Activated T-cell treated with anti-CD3 and anti-CD28 coated beads, Interleukin-2, amount 50 U/mL, for 4 hours (primary cell): ENCODE measurements at places on chromosomes 12 and 14. TPM values are rescaled to one million over a fixed set of nuclear protein-coding genes. Genes with fewer than 3 reads are reported as not detected.

Gene PDZRN4
- total RNA-seq = not detected

DNA sequence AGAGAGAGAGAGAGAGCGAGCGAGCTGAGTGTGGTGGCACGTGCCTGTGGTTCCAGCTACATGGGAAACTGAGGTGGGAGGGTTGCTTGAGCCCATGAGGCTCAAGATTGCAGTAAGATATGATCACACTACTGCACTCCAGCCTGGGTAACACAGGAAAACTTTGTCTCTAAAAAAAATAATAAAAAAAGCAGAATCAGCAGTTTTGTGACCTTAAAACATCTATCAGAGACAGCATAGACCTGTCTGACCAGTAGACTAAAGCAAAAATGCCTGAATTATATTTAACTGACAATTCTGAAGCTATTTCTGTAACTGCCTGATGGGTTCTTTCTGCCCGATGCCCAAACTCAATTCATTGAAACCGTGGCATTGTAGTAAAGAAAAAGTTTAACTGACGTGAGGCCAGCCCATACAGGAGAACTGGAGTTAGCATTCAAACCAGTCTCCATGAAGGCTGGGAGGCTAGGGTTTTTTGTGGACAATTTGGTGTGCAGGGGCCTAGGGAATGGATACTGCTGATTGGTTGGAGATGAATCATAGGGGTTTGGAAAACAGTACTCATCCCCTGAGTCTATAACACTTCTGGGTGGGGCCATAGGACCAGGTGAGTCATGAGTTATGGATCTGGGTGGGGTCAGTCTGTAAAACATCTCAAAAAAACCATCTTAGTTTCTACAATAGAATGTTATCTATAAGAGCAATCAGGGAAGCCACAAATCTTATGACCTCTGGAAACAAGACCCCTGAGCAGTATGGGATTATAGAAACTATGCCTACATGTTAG, 8.0 kb upstream of the RASSF8 start:
- no peak for DNase-seq

DNA sequence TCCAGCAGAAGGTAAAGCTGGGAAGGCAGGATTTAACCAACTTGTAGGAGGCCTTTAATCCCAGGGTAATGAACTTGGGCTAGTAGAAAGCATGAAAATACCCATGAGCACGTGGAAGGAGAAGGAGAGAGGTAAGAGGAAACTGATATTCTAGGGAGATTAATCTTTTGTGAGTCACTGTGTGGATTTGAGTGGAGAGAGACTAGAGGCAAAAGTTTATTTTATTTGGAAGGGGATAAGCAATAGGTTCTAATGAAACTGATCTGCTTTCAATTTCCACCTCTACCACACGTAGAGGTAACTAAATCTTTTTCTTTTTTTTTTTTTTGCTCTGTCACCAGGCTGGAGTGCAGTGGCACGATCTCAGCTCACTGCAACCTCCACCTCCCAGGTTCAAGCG, 52.1 kb downstream of the PTPN21 start:
- DNase-seq = no peak

DNA sequence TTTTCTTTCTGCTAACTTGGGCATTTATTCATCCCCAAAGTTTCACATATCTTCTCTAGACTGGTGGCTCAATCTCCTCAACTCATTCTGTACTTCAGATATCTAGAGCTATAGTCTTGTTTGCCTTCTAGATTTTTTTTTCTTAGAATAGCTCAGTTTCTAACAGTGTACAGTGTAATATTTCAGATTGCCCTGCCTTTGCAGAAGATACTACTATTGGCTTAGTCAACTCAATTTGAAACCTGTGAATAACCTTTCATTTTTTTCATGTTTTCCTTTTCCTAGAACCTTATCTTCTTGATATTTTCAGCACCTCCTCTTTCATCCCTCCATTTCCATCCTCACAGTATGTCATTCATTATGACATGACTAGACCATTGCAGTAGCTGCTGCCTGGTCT, 69.6 kb downstream of the OTOGL start:
- no peak for DNase-seq

GRCh38 chr12:40697566-40698259, 5.5 kb downstream of the CNTN1 start:
- DNase-seq = no peak

DNA sequence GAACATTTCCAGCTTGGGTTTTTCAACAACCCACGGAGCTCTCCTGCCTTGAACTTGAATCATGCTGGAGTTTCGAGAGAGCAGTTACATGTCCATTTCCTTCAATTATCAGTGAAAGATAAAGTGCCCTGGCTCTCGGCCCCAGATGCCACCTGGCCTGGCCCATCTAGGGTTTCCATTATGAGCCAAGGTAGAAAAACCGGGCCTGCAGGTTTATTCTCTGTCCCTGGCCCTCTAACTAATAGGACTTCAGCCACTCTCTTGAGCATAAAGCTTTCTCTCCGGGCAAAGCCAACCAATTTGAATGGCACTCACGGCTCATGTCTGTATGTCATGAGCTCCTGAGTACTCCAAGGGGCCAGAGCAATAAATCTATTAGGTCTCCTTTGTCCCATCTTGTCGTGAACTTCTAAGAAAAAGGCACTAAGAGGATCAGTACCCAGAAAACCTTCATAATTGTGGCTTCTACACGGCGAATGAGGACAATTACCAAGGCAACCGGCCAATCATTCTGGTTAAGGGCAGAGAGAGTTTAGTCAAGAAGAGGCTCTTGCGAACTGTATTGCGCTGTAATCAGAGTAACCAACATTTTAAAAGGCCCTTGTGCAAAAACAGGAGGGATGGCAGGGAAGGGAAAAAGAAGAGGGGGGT, 392.3 kb downstream of the MED13L start:
- no peak for DNase-seq
